GM23338 (cell line): ENCODE measurements at places on chromosomes 3 and 15. TPM values are rescaled to one million over a fixed set of nuclear protein-coding genes. Genes with fewer than 3 reads are reported as not detected.

Gene C3orf20
- not detected in 2 replicates for polyA plus RNA-seq

Gene CPEB1
- polyA plus RNA-seq, result 4.1 and 5.2 TPM in 2 replicates

Gene GOLGA6B
- polyA plus RNA-seq, result 0.65 TPM in 1 of 2 replicates, not detected in the other

Gene PPP1R14D
- not detected in 2 replicates for polyA plus RNA-seq

Gene SKOR1
- not detected in 2 replicates for polyA plus RNA-seq

Gene CELSR3
- 7.5 and 8.3 TPM in 2 replicates for polyA plus RNA-seq

Gene HYAL1
- polyA plus RNA-seq, result 1.7 and 2.1 TPM in 2 replicates

Gene P2RY12
- polyA plus RNA-seq, result 0.40 and 1.1 TPM in 2 replicates

Gene PLEKHO2
- polyA plus RNA-seq, result 9.0 TPM in 2 replicates

Gene HRG
- not detected in 2 replicates for polyA plus RNA-seq

Gene SCAMP5
- 12.8 and 12.9 TPM in 2 replicates for polyA plus RNA-seq

Gene LMCD1
- 21.4 and 21.8 TPM in 2 replicates for polyA plus RNA-seq

Gene DUOXA2
- not detected in 2 replicates for polyA plus RNA-seq

DNA sequence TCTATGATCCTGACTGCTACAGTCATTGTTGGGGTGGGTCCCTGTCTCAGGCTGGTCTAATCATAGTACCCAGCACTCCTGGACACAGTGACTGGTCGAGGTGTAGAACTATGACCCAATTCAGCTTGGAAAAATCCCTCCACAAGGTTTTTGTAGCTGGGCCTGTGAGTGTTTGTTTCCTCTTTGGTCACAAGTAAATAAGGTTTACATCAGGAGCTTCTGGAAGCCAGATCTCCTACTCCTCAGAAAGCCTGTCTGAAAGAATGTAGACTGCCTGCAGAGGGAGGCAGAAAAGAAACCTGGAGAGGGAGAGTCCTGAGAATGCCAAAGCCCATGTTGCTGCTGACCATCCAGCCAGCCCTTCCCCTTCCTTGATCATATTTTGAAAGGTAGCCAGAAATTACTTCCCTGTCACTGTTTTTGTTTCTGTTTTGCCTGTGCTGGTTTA, 123.2 kb downstream of the RAP2B start:
- no peaks in the 10 kb centered on the region for H3K36me3 ChIP-seq
- no peak overlapping the region for H3K27ac ChIP-seq
- no peak overlapping the region for H3K4me3 ChIP-seq
- DNase-seq, result peak; percentile 51

DNA sequence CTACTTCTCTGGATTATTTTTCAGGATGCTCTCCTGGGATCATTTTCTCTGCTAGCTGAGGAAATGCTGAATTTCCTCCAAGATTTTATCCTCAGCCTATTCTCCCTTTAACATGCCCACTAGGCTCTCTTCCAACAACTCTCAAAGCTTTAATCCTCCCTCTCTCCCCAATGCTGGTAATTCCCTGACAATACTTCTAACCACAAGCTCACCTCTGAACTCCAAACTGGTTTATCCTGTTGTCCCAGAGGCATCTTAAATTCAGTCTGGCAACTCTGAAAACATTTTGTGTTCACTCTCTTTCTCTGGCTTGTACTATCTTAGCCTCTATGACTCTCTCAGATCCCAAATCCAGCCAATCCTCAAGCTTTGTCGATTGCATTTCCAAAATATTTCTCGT, 490.3 kb downstream of the MECOM start:
- no peaks in the 10 kb centered on the region for H3K36me3 ChIP-seq
- H3K27me3 ChIP-seq, result no peaks in the 10 kb centered on the region
- H3K27ac ChIP-seq, result no peak overlapping the region

GRCh38 chr3:47634996-47635395, 56.3 kb upstream of the CSPG5 start:
- peaks cover 66% of the 10 kb centered on the region for H3K36me3 ChIP-seq
- H3K27ac ChIP-seq, result no peak overlapping the region
- H3K4me3 ChIP-seq, result no peak overlapping the region
- no peaks in the 10 kb centered on the region for H3K27me3 ChIP-seq
- no peaks in the 10 kb centered on the region for H3K4me1 ChIP-seq

- no peak overlapping the region for H3K27ac ChIP-seq
- H3K4me1 ChIP-seq, result no peaks in the 10 kb centered on the region
- peaks cover 13% of the 10 kb centered on the region for H3K27me3 ChIP-seq
- H3K36me3 ChIP-seq, result no peaks in the 10 kb centered on the region
- no peak overlapping the region for H3K4me3 ChIP-seq
Observed at GRCh38 chr3:149090907-149091306, 4.6 kb upstream of the HLTF start.

DNA sequence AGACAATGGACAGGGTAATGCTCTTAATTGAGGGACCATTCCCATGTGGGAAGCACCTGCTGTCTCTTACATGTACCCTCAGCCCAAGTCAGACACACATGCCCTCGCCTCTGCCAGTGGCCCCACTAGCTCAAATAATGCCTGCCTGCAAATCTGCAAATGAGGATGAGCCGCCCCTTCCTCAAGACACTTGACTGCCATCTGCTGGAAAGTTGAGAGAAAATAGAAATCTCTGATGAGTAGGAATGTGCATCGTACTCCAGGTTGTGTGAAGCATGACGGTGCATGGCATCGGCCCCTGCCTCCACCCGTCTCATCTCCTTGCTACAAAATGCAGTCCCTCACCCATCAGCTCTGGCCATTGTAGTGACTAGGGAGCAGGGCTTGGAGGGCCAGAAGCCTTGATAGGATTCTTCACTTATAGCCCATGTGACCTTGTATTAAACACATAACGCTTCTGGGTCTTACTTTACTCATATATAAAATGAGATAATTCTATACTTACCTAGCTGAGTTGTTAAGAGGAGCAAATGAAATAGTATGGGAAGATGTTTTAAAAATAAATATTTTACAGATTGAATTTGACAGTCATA, 6.3 kb upstream of the SCN5A start:
- DNase-seq, result peak; percentile 90
- no peaks in the 10 kb centered on the region for H3K36me3 ChIP-seq
- H3K4me1 ChIP-seq, result peaks cover 26% of the 10 kb centered on the region
- no peak overlapping the region for H3K4me3 ChIP-seq
- peaks cover 18% of the 10 kb centered on the region for H3K27me3 ChIP-seq

DNA sequence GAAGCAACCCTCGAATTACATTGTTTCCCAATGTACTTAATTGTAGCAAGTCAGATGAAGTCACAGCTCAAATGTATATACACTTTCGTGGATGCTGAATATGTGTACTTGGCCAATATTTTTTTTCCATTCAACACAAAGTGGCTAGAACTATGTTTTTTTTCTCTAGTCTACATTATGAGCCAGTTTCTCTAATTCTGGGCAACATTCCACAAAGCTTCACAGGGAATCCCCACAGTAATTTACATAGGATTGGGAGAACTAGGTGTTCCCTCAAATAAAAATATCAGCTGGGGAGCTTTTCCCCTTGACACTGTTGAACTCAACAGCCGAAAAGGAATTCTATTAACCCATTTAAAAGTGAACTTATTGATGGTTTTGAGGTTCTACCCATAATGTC, 493.1 kb downstream of the MECOM start:
- no peak overlapping the region for H3K27ac ChIP-seq

DNA sequence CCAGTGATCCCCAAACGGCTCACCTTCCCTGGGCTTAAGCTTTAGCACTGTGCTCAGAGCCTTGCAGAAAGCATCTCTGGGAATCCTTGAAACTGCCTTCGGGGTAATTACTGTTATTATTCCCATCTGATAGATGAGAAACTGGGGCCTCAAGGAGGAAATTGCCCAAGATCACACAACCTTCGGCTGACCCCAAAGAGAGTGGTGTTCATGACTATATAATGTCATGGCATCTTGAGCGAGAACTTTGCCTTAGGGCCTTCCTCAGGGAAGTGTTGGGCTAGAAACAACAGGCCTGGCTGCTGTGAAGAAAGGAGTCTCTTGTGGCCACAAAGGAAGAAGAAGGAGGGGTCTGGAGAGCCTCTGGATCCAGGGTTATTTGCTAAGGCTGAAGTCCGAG, 388.7 kb upstream of the CFAP20DC start:
- peaks cover 80% of the 10 kb centered on the region for H3K27me3 ChIP-seq
- no peak overlapping the region for H3K27ac ChIP-seq
- H3K36me3 ChIP-seq, result no peaks in the 10 kb centered on the region
- no peak overlapping the region for H3K4me3 ChIP-seq

GRCh38 chr15:63186065-63186464, 3.3 kb upstream of the RAB8B start:
- H3K27ac ChIP-seq, result no peak overlapping the region
- H3K27me3 ChIP-seq, result no peaks in the 10 kb centered on the region

- no peak overlapping the region for H3K27ac ChIP-seq
- H3K4me3 ChIP-seq, result no peak overlapping the region
- no peak for DNase-seq
- H3K4me1 ChIP-seq, result no peaks in the 10 kb centered on the region
Observed at GRCh38 chr15:31487811-31488436, 161.3 kb downstream of the KLF13 start.

- no peak overlapping the region for H3K4me3 ChIP-seq
- H3K36me3 ChIP-seq, result peaks cover 99% of the 10 kb centered on the region
- no peaks in the 10 kb centered on the region for H3K27me3 ChIP-seq
- H3K4me1 ChIP-seq, result peaks cover 8% of the 10 kb centered on the region; the same call in 1 of the 2 replicates
- no peak overlapping the region for H3K27ac ChIP-seq
Observed at GRCh38 chr3:157151627-157152026, 8.3 kb downstream of the CCNL1 start.

DNA sequence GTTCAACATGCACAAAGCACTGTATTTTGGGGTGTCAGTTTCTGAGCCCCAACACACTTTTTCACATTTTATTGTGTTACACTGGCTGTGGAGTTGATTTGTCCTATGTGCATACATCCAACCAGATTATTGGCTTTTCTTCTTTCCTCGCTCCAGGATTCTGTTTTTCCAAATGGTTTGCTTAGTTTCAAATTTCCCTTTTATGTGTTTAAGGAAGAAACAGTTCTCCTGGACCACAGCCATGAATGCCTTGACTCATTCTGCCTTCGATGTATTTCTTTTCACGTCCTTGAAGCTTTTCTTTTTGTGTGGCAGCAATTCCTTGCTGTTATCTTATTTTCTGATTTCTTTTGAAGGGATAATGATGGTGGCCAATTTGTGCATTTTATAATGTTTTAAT, 53.8 kb downstream of the CACNA2D3 start:
- 0 out of 2 replicates have a peak, but pooled peaks cover 8% of the 10 kb centered on the region for H3K4me1 ChIP-seq
- no peak overlapping the region for H3K27ac ChIP-seq
- DNase-seq, result no peak
- no peak overlapping the region for H3K4me3 ChIP-seq

GRCh38 chr3:136787349-136787748, 31.6 kb upstream of the SLC35G2 start:
- no peak overlapping the region; the same call in 1 of the 2 replicates for H3K27ac ChIP-seq
- no peaks in the 10 kb centered on the region for H3K27me3 ChIP-seq
- no peak overlapping the region for H3K4me3 ChIP-seq
- DNase-seq, result no peak
- H3K36me3 ChIP-seq, result no peaks in the 10 kb centered on the region
- peaks cover 17% of the 10 kb centered on the region for H3K4me1 ChIP-seq

GRCh38 chr15:42724276-42724675, 12.7 kb downstream of the CDAN1 start:
- no peaks in the 10 kb centered on the region; the same call in 1 of the 2 replicates for H3K4me1 ChIP-seq
- H3K36me3 ChIP-seq, result peaks cover 21% of the 10 kb centered on the region; the same call in 1 of the 2 replicates
- no peak for DNase-seq

DNA sequence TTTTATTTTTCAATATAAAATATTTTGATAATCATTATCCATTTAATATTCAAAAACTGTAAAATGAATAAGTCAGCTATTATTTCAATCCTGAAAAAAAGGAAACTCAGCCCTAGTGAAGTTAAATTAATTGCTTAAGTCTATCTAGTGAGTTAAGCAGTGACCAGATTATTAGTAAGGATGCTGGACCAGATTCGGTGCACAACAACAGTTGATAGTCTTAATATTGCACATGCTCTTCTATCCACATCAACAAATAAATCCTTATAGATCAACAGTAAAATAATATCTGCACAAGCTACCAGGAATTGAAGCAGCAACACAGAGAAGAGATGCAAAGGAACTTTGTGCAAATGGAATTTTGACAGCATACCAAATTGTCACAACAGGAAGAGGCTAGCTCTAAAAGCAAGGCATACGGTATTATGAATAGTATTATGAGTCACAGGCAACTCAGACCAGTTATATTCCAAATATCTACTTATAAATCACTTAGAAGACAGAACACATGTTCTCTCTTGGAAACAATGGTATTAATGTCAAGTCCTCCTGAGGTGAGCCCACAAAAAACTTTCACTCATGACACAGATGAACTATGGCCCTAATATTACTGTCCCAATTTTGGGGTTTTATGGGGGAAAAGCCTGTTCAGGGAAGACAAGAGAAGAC, 24.9 kb downstream of the VPS13C start:
- no peak for DNase-seq
- no peak overlapping the region for H3K4me3 ChIP-seq
- H3K27ac ChIP-seq, result no peak overlapping the region
- no peaks in the 10 kb centered on the region for H3K27me3 ChIP-seq
- no peaks in the 10 kb centered on the region for H3K36me3 ChIP-seq

GRCh38 chr3:94248042-94248441, 185.2 kb downstream of the NSUN3 start:
- no peak overlapping the region for H3K27ac ChIP-seq
- no peak for DNase-seq
- H3K27me3 ChIP-seq, result no peaks in the 10 kb centered on the region
- H3K4me3 ChIP-seq, result no peak overlapping the region
- peaks cover 28% of the 10 kb centered on the region for H3K4me1 ChIP-seq
